ENCODE measurements at places on chromosomes 13 and 19.
A peak's percentile ranks its signal among the peaks of the same experiment; 100 is the strongest.

- no peak for DNase-seq
Measured at GRCh38 chr13:26497968-26498511, 59.4 kb upstream of the WASF3 start.

GRCh38 chr13:106917673-106918556, 350.0 kb upstream of the ARGLU1 start:
- peak; percentile 50 for DNase-seq

GRCh38 chr19:36449059-36449670, 30.7 kb upstream of the ZFP82 start:
- DNase-seq = no peak

GRCh38 chr19:42469311-42470235, 26.8 kb upstream of the CXCL17 start:
- DNase-seq = no peak

DNA sequence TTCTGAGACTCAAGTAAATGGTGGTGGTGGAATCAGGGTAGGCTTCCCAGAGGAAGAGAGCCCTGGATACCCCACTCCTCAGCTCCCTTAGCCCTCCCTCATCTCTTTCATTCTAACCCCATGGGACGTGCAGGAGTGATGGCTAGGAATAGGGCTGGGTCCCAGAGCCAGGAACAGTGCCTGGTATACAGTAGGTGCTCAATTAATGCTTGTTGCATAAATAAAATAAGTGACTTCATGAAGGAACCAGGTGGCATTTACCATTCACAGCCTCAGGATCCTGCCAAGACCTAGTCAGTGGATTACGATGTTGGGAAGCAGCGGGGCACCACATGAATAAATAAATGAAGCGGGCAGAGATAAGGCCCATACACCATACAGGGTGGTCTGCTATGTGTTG, 3.9 kb downstream of the UNC13A start:
- DNase-seq = no peak

DNA sequence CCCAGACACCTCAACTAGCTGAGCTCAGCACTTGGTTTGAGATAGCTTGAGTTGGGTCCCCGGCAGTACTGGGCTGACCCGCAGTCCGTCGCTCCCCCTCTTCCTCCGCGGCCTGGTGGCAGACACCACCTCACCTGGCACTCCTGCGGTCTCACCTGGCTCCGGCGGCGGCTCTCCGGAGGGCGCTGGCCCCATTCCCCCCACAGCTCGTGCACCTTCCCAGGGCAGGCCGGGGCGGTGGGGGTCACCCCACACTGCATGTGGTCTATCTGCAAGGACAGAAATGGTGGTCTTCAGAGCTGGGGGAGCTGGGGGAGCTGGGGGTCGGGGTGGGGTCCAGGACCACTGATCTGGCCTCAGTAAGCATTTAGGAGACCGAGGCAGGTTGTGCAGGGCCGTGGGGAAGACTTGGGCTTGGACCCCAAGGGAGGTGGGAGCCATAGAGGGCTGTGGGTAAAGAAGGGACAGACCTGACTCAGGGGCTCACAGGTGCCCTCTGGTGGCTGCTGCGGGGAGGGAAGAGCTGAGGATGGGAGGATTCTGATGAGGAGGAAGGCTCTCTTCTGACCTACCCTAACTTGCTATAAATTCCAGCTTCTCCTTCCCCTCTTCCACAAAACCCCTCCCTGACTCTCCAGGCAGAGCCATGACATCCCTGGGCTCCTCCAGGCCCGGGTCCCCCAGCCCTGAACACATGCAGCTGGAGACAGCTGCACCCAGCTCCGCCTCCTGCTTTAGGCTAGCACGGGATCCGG, 6.7 kb upstream of the PLIN4 start:
- peak; percentile 42 for DNase-seq

DNA sequence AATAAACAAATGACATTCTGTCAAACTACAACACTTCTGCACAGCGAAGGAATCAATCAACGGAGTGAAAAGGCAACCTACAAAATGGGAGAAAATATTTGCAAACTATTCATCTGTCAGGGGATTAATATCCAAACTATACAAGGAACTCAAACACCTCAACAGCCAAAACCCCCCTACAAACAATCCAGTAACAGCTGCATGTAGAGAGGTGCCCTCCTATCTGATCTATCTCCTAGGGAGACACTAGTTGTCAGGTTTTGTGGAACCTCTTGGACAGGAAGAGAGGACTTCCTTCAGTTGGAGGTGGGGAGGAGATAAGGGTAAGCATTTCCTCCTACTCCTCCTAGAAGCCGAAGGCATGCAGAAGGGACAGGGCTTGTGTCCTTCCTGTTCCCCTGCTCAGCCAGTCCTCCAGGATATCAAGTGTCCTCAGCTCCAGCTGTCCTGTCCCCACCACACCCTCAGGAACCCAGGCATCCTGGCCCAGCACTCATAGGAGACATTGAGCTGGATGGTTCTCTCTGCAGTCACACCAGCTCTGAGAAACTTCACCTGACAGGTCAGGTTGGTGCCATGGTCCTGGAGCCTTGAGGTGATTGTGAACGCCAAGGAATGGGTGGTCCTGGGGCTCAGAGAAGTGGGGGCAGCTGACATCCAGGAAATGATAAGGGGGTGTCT, 9.8 kb upstream of the SIGLEC8 start:
- no peak for DNase-seq

DNA sequence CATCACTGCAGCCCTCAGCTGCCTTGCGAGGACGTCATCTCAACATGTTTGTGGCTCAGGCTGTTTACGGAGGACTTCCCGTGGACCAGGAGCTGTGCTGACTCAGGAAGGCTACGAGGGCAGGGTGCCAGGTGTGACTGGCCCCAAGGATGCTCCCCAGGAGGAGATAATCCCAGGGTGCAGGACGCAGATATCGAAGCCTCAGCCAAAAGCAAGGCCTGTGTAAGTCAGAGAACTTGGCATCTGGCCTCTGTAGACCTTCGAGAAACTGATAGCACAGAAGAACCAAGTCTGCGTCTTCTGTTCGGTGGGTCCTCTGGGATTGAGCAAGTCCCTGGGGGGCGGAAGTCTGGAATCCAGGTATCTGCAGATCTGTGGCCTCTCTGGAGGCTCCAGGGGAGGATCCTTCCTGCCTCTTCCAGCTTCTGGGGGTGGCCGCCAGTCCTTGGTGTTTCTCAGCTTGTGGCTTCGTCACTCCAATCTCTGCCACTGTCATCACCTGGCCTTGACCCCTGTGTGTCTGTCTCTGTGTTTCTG, 2.6 kb upstream of the DOHH start:
- DNase-seq = no peak

GRCh38 chr19:46513461-46514236, 18.0 kb upstream of the PNMA8B start:
- DNase-seq = no peak

- DNase-seq = no peak
Measured at GRCh38 chr19:29089315-29089870, 123.6 kb downstream of the UQCRFS1 start.

- no peak for DNase-seq
Measured at GRCh38 chr19:48713041-48713863, 6.3 kb downstream of the MAMSTR start.

GRCh38 chr13:104764600-104764999, 1698.4 kb upstream of the SLC10A2 start:
- DNase-seq = no peak

DNA sequence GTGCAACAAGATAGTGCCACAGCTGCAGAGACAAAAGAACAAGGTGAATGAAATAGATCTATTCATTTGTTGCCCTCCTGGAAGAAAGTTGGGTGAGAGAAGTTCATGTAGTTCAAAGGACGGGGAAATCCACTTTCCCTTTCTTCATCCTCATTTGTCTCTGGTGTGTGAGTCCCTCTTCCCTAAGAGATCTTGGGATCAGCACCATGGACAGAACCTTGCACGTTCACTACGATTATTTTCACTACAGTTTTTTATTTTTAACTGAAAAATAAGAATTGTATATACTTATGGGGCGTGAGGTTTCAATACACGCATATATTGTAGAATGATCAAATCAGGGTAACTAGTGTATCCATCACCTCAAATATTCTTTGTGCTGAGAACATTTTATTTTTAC, 29.2 kb downstream of the NLRP5 start:
- DNase-seq = no peak

DNA sequence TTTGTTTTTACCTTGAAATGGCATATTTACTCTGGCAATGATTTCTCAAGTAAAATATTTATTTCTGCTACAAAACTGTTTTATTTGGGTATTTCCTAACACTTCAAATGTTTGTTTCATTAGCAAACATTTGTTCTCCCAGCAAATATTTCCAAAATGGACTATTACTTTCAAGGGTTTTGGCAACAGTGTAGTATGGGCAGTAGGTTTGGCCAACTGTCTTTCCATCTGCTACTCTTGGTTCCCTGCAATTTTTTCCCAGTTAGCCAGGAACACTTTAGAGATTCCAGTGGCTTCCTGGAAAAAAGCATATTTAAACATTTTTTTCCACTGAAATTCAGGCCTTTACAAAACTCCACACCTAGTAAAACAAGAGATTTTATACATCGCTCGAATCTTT, 466.6 kb downstream of the SLITRK6 start:
- no peak for DNase-seq

- DNase-seq = no peak
Measured at GRCh38 chr13:36068991-36069390, 62.2 kb downstream of the DCLK1 start.

DNA sequence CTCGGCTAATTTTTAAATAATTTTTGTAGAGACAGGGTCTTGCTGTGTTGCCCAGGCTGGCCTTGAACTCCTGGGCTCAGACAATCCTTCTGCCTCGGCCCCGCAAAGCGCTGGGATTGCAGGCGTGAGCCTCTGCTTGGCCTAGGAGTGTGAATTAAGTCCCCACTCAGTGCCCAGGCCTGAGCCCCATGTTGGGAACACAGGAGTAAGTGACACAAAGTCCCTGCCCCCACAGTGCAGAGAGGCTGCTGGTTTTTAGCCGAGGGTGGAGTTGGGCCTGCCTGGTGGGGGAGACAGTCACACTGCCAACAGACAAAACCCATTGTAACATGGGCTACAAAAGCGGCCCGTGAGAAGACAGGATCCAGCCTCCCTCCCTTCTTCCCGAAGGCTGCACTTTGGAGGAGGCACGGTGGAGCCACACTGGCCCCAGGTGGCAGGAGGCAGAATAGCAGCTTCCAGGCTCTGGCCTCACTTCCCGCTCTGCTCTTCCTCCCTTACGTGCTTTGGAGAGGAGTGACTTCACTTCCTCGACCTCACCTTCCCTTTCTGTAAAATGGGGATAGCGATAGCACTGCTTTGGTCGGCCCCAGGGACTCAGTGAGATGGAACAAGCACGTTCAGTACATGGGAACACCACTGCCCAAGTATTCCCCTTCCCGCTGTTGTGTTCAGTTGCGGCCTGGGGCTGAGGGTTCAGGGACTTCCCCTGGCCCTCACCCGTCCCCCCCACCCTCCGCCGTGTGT, 15.2 kb upstream of the EHD2 start:
- DNase-seq = peak; percentile 35

DNA sequence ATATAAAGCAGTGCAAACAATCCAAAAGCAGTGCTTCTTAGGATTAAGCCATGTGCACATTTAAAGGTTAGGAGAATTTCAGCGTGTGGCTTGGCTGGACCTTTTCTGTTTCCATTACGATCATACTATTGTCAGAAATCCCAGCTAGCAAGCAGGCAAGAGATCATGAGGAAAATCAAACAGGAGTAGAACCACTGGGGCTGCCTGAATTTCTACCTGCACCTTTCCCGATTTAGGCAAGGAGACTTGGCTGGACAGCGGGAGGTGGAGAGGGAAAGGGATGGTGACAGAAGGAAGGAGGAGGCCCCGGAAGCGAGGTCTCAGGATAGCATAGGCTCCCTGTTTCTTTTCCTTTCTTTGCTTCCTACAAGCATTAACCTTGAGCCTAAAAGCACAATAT, 102.5 kb downstream of the FGF14 start:
- no peak for DNase-seq

DNA sequence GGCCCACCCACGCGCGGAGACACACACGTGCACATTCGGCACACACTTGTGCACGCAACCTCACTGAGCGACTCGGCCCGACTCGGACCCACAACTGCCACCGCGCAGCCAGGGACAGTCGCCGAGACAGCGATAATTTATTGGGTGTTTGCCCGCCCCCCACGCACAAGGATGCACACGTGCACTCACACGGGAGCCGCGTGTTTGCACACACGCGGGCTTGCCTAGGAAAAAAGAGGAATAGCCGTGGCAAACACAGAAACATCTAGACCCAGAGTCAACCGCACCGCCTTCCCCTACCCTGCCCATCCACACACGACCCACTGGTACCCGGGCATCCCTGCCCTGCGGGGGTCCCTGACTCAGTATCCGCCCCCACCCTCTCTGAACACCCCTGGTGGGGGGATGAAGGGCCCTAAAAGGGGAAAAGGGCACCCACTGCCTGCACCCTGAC, 1.1 kb upstream of the SSBP4 start:
- no peak for DNase-seq

DNA sequence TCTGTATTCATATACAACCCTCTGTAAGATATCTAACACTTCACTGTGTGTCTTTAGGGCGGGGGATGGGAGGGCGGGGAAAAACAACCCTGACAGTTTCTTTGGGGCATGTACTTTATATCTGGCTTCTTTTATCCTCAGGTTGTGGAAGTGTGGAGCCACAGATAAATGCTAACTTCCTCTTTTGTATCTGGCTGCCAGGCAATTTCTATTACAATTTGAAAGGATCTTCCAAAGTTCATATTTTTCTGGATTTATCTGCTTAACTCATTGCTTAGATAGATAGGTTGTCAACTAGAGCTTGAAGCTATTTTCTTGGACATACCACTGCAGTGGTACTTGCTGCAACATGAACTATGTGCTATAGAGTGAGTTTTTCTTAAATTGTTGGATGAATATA, 393.0 kb downstream of the LMO7 start:
- DNase-seq = no peak

DNA sequence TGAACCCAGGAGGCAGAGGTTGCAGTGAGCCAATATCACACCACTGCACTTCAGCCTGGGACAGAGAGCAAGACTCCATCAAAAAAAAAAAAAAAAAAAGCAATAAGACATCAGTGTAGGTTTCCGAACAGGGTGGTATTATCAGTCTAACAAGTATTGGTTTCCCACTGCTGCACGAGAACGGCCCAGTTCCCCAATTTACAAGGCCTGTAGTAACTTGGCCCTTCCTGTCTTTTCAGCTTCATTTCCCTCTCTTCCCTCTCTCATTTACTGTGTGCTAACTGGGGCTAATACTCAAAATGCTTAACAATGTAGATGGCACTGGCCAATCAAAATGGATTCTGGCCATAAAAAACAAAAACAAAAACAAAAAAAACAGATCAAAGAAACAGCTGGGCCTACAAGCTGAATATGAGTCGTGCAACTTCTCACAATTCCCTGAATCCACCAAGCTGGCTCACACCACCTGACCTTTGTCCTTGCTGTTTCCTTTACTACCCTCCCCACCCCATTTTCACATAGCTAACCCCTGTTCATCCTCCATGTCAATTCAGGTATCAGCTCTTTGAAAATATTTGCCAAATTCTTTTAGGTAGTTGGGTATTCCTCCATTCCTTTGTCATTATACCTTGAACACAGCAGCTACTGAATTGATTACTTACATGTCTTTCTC, 2.4 kb downstream of the TEX101 start:
- no peak for DNase-seq
